Prostate gland (tissue), 2 donors: ENCODE measurements at places on chromosomes 1 and 21.

DNA sequence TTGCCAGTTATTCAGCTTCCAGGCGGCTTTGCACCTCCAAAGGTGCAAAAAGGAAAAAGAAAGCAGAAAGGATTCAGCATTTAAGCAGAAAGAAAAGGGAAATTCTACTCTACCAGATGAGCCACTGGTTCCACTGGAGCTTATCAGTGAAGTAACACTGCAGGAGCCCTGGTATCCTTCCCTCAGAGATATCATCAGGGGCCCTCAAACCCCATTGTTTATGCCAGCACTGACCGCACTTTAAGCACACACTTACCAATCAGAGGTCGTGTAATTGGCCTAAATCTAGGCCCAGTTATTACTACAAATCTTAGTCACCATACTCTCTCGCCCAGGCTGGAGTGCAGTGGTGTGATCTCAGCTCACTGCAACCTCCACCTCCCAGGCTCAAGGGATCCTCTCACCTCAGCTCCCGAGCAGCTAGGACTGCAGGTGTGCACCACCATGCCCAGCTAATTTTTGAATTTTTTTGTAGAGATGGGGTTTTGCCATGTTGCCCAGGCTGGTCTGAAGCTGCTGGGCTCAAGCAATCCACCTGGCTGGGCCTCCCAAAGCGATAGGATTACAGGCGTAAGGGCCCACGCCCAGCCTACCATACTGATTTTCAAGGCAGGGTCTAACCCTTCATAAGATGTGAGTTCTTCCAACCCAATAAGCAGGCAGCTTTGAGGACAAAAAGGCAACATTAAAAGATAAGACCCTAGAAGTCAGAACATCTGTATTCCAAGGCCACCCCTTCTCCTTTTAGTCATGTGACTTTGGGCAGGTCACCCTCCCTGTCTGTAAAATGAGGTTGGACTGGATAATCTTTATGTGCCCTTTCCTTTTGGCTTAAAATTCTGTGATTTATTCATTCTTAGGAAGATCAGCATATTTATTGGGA is 125.3 kb downstream of the SYT2 start:
- H3K4me3 ChIP-seq: no peak overlapping the region
- no peak for DNase-seq
- peak overlapping the region; percentile 4 for H3K27ac ChIP-seq
- H3K36me3 ChIP-seq: no peaks in the 10 kb centered on the region
- no peaks in the 10 kb centered on the region for H3K27me3 ChIP-seq

DNA sequence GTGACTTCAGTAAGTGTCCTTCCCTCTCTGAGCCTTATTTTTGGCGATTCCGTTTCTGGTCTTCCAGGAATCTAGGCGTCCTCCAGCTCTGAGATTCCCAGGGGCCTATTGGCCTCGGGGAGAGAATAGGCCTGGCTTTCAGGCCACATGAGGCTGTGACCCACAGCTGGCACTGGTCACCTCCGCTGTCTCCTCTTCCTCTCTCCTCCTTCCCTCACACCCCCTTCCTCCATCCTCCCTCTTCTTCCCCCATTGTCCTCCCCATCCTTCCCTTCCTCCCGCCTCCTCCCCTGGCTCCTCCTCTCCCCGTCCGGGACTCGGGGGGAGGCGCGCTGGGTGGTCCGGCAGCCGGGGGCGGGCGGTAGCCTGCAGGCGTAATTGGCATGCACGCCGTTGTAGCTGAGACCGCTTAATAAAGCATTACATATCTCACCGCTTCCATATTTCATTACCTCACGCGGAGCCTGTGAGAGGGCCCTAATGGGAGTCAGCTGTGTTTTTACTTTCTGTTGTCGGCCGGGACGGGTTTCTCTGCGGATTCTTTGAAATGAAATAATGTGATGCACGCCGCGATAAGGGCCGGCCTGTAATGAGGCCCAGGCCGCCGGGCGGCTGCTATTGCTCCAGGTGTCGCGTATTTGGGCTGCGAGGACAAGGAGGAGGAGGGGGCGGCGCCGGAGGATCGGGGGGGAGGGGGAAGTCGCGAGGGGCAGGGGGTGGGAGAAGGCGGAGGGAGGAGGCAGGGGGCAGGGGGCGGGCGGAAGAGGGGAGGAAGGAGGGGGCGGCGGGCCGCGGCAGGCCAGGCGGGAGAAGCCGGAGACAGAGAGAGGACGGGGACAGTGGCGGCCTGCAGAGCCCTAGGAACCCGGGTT is 95.3 kb downstream of the FOXD2 start:
- H3K27ac ChIP-seq: peak overlapping the region; percentile 55
- peaks cover 12% of the 10 kb centered on the region for H3K4me1 ChIP-seq
- H3K36me3 ChIP-seq: no peaks in the 10 kb centered on the region

GRCh38 chr1:27571439-27572018 is 32.4 kb downstream of the AHDC1 start:
- H3K4me1 ChIP-seq: peaks cover 31% of the 10 kb centered on the region

DNA sequence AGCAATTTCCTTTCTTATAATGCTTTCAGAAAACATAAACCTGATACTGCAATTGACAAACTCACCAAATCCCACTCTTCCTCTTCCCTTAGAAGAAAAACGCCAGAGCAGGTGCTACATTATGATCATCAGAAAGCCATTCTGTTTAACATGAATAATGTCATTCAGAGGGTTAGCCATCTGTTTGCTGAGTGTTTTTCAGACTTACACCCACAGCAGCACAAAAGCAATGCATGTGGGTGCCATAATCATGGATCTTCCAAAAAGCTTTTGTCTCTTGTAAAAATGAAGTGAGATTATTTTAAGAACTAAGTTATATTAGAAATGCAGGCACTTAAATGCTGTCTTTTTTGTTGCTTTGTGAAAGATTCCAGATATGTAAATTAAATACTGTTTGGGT is 204.6 kb upstream of the TMPRSS15 start:
- no peaks in the 10 kb centered on the region for H3K36me3 ChIP-seq
- H3K27ac ChIP-seq: no peak overlapping the region
- H3K27me3 ChIP-seq: no peaks in the 10 kb centered on the region
- no peak overlapping the region for H3K4me3 ChIP-seq
- H3K4me1 ChIP-seq: no peaks in the 10 kb centered on the region
- no peak for DNase-seq

GRCh38 chr1:200302921-200303290 is 106.9 kb downstream of the ZNF281 start:
- no peak for DNase-seq
- peak overlapping the region; percentile 41 for H3K4me3 ChIP-seq
- H3K27me3 ChIP-seq: no peaks in the 10 kb centered on the region

- no peaks in the 10 kb centered on the region for H3K36me3 ChIP-seq
- H3K27me3 ChIP-seq: no peaks in the 10 kb centered on the region
- no peak overlapping the region for H3K4me3 ChIP-seq
- no peaks in the 10 kb centered on the region for H3K4me1 ChIP-seq
Measured at GRCh38 chr1:223765036-223765718, 52.8 kb downstream of the CAPN2 start.

DNA sequence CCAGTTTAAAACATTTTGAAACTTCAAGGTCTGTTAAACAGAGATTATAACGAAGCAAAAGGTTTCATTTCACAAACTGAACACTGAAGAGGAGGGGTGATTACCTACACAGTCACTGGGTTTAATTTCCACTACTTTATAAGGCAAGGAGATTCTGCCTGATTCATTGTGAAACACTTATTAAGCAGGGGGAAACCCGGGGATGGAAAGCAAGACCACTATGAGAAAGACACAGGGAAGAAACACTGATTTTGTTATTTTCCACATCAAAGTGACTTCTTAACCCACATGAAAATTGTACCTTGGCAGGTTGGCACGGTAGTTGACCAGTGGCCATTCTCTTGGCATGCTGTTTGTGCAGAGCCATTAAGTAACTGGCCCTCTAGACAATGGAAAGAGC is 8.1 kb upstream of the F5 start:
- no peak for DNase-seq
- H3K36me3 ChIP-seq: no peaks in the 10 kb centered on the region
- no peak overlapping the region for H3K4me3 ChIP-seq

GRCh38 chr1:98325646-98326440 is 335.7 kb upstream of the SNX7 start:
- no peak overlapping the region for H3K27ac ChIP-seq
- no peak for DNase-seq
- H3K4me3 ChIP-seq: no peak overlapping the region
- no peaks in the 10 kb centered on the region for H3K4me1 ChIP-seq
- H3K36me3 ChIP-seq: no peaks in the 10 kb centered on the region
- H3K27me3 ChIP-seq: no peaks in the 10 kb centered on the region

- H3K36me3 ChIP-seq: no peaks in the 10 kb centered on the region
- H3K4me3 ChIP-seq: no peak overlapping the region
- H3K4me1 ChIP-seq: no peaks in the 10 kb centered on the region
- H3K27me3 ChIP-seq: no peaks in the 10 kb centered on the region
- H3K27ac ChIP-seq: no peak overlapping the region
Measured at GRCh38 chr21:43767498-43767983, 8.6 kb downstream of the CSTB start.

- peak; percentile 11 for DNase-seq
- peak overlapping the region; percentile 68 for H3K4me3 ChIP-seq
- H3K4me1 ChIP-seq: no peaks in the 10 kb centered on the region
- no peaks in the 10 kb centered on the region for H3K27me3 ChIP-seq
Measured at GRCh38 chr1:40257313-40257687, 736 bp upstream of the ZMPSTE24 start.

DNA sequence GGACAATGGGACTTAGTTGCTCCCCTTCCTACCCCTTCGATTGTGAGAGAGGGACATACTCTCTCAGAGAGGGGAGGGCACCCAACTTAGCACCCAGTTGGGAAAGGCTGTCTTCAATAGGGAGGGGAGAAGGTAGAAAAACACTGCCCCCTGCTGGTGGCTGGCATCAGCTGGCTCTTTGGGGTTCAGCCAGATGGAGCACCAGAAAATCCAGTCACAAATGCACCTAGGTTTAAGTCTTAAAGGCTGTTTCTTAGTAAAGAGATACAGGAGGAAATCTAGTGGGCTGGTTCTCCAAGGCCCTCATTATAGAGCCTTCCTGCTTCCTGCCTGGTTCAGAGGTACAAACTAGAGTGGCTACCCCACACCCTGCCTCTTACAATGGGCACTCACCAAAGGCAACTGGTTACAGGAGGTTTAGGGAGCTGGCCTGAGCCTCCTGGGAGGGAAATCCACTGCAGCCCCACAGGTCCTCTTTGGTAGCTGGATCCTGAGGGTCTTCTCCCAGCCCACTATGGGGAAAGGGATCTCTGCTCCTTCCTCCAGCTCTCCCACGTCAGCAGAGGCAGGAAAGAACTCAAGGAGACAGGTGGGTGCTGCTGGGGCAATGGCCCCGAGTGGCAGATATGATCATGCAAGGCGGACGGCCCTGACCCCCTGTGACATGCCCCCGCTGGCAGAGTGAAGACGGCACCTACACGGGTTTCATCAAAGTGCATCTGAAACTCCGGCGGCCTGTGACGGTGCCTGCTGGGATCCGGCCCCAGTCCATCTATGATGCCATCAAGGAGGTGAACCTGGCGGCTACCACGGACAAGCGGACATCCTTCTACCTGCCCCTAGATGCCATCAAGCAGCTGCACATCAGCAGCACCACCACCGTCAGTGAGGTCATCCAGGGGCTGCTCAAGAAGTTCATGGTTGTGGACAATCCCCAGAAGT is 28.3 kb downstream of the EIF2D start:
- H3K27ac ChIP-seq: no peak overlapping the region
- peaks cover 8% of the 10 kb centered on the region for H3K4me1 ChIP-seq
- H3K36me3 ChIP-seq: no peaks in the 10 kb centered on the region
- H3K27me3 ChIP-seq: no peaks in the 10 kb centered on the region
- DNase-seq: peak; percentile 79
